ENCODE measurements at places on chromosomes 7 and 10.
A peak's percentile ranks its signal among the peaks of the same experiment; 100 is the strongest.

DNA sequence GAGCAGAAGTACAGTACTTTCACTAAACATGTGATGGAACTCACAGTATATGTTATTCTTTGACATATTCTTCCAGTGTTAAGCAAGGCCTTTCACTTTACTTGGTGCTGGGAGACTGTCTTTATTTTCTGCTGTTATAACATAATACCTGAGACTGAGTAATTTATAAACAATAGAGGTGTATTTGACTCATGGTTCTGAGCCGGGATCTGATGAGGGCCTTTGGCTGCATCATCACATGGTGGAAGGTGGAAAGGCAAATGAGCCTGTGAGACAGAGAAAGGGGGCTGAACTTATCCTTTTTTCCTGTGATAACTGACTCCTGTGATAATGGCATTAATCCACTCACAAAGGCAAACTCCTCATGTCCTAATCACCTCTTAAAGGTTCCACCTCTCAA, 1.4 kb downstream of the SUPV3L1 start:
- no peak for DNase-seq

DNA sequence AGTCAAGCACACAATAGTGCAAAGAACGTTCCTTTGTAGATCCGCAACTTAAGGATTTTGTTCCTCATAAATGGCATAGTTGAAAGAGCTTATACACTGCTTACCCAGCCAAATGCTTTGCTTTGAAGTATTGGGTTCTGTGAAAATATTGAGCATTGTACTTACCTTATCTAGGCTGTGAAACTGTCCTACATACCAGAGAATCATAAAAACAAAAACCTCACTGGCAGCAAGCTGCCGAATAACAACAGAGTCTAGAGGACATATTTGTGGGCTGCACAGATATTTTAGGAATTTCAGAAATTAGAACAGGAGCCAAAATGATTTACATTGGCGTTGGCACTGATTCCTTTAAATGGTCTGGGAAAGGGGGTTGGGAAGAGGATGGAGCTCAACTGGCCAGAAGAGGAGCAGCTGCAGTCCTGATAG, 174.8 kb downstream of the RTKN2 start:
- no peak for DNase-seq

- DNase-seq: no peak
Measured at GRCh38 chr7:133369130-133369529, 116.3 kb downstream of the EXOC4 start.

DNA sequence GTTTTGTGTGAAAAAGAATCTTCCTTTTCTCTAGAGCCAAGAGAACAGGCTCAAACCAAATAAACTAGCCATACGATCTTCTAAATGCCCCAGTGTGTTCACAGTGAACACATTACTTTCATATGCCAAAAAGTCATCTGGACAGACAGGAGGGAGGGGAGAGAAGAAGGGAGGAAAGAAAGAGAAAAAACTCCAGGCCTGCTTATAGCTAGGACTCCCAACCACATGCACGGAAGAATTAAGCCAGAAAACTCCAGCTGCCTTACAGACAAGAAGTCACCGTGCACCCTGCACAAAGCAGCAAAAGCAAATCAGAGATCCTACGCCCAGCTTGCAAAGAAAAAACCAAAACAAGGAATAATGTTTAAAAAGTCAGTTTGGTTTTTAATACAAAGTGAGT, 34.3 kb downstream of the SNX8 start:
- DNase-seq: no peak

GRCh38 chr7:109734601-109735000, 1164.9 kb downstream of the DNAJB9 start:
- DNase-seq: no peak

- no peak for DNase-seq
Measured at GRCh38 chr7:158695726-158696452, 8.7 kb downstream of the NCAPG2 start.

DNA sequence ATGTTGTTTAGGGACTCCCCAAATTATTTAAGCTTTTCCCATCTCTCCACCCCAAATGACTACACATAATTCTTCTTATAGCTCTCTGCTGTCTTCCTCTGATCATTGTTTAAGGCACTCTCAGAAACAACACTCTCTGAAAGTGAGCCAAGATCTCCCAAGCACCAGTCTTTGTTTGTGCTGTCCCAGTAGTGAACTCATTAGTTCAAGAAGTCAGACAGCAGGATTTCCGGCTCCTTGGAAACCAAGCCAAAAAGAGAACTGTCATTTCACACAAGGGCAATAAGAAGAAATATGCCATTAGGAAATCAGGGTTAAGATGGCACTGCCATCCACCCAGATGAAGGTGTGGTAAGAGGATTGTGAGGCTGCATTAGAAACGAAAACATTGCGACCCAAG, 83.1 kb downstream of the FZD1 start:
- DNase-seq: no peak

DNA sequence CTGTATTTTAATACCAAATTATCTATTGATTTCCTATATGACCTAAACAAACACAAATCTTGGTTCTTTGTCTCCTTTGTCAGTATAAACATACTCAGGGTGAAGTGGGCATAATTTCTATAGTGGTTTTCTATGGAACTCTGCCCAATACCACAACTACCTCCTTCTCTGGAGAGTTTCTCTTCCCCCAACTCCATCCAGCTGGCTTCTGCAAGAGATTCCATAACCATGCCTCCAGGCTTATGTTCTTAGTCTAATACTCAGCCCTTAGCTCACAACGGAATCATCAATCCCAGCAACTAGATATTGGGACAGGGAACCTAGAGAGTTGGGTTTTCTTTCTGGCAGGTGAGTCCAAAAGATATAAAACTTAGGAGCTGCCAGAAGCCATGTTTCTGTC, 127.3 kb downstream of the TRIL start:
- DNase-seq: no peak

GRCh38 chr7:40570223-40570622, 435.4 kb downstream of the SUGCT start:
- no peak for DNase-seq

- no peak for DNase-seq
Measured at GRCh38 chr7:128004623-128005022, 26.6 kb downstream of the LRRC4 start.

GRCh38 chr10:74189999-74190421, 39.0 kb downstream of the ADK start:
- DNase-seq: peak; percentile 31

- DNase-seq: no peak
Measured at GRCh38 chr7:159104188-159104920, 40.3 kb downstream of the VIPR2 start.

DNA sequence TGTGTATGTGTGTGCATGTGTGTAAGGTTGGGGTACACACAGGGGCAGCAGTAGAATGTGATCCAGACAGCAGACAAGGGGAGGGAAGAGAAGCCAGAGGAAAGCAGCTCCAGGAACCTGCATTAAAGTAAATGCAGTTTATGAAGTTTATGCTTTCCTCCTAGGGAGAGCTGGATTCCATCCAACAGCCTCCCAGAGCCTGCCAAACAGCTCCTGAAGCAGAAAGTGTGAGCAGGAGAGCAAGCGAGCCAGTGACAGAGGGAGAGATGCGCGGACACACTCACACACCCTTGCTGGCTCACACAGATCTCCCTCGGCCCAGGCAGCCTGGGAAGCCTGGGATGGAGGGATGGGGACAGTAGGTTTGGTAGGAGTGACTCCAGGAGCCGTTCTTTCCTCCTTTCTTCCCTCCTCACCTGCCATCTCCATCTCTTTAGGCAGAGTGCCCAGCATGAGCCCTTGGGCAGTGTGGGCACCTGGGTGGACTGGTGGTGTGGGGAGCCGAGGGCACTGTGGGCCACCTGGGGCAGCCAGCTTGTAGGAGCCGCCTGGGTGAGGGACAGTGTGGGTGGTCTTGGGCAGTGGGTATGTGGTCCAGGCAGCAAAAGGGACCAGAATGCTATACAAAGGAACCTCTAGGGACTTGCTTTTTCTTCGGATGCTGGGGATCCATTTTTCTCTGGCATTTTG, 46.1 kb downstream of the PAX2 start:
- no peak for DNase-seq

DNA sequence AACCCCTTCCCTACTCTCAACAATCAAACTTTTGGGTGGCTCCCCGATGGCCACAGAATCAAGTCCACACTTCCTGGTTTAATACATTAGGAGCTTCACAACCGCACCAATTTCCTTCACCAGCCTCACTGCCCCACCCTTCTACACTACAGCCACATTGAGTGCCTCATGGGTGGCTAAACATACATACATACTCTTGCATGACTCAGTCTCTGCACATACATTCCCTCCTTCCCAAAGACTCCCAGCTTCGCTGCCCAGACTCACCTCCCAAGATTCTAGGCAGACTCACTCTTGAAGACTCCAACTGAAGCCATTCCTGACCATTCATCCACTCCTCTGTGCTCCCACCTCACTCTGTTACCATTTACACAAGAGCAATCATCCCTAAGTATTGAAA, 15.9 kb downstream of the VPS41 start:
- DNase-seq: no peak

DNA sequence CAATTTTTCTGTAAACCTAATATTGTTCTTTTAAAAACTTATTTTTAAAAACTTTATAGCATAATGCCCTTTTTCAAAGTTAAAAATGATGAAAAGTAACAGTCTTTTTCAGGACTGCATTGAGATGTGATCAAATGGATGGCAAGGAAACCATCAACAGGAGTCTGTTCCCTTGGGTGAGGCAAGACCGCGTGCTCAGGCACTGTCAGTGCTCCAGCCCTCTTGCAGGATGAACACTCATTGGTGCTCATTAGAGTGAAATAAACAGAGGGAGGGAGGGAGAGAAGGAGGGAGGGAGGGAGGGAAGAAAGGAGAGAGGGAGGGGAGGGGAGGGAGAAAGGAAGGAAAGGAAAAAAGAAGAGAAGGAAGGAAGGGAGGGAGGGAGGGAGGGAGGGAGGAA, 145.7 kb upstream of the CHST15 start:
- DNase-seq: no peak

GRCh38 chr10:100882252-100882651, 30.5 kb upstream of the SLF2 start:
- no peak for DNase-seq

- no peak for DNase-seq
Measured at GRCh38 chr10:82477776-82478175, 602.8 kb downstream of the NRG3 start.

DNA sequence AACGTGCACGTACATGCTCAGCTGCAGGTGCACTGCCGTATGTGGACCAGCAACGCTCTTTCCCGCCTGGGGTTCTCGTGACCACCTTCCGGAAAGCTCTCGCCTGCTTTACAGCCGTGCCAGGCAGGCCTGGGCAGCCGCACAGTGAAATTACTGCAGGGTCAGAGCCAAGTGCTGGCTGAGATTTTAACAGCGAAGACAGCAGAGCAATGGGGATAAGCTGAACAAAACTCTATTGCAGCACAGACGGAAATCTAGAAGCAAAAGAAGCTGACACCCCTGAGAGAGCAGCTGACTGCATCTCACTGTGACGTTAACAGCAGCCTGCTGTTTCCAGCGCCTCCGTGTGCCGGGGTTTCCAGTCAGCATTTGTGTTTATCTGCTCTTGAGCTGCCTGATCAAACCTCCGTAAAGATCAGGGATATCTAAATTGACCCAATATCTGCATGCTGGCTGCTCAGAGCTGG, 179.0 kb downstream of the DIP2C start:
- DNase-seq: no peak

GRCh38 chr10:44178856-44179255, 206.0 kb downstream of the CXCL12 start:
- no peak for DNase-seq

GRCh38 chr10:51530541-51530940, 168.9 kb downstream of the CSTF2T start:
- DNase-seq: no peak

- no peak for DNase-seq
Measured at GRCh38 chr10:123021517-123021916, 12.7 kb downstream of the ACADSB start.

DNA sequence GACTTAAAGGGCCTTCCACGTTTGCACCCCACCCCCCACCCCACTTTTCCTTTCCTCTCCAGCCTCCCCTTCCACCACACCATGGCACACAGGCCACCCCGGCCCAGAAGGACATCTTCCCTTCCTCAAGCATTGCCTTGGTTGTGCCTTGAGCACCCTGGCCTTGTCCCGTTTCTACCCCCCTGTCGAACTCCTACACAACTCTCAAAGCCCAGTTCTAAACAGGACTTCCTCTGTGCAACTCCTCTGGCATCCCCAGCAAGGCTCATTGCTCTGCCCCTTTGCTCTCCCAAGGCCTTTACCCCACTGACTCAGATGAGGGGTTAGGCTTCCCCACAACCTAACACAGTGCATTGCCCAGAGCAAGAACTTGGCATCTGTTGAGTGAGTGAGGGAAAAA, 136.1 kb downstream of the HERPUD2 start:
- DNase-seq: no peak

GRCh38 chr10:77641344-77641743, 3.7 kb upstream of the KCNMA1 start:
- DNase-seq: no peak

GRCh38 chr7:133197972-133198544, 54.8 kb upstream of the EXOC4 start:
- no peak for DNase-seq
